ENCODE measurements at places on chromosomes 7 and 10. TPM values are rescaled to one million over a fixed set of nuclear protein-coding genes. Genes with fewer than 3 reads are reported as not detected.

PRKAG2 gene
- total RNA-seq = 11.2 TPM

TEX36 gene
- total RNA-seq = not detected

CDK6 gene
- total RNA-seq = 5.6 TPM

PTF1A gene
- not detected for total RNA-seq

MYL10 gene
- not detected for total RNA-seq

DNA sequence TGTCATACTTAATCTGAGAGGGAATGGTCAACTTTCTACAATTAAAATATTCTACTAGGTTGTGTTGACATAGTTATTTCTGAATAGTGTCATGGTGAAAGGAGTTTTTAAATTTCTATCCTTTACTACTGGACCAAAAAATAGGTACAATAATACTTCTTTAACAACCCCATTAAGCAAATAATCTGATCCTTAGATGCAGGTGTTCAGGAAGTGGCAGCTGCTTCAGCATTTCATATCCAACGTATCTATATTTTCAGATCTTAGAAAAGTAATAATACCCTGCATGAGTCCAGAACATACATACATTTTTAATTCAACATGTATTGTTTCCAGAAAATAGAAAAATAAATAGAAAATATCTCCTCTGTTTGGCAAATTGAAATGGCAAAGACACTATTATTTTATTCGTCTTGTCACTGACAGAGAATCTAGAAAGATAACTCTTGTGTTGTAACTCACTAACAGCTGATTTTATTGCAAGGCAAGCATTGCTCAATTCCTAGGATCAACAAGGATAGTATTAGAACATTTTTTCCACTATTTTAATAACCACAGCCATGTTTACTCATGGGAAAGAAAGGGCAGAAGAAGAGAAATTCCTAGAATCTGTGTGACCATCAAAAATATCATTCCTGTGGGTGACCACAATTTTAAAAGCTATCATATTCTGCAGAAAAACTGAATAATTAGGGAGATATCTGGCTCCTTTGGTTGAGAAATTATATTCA is 159.3 kb upstream of the CNTNAP2 start:
- DNase-seq = no peak

GRCh38 chr10:130180416-130180815 is 44.2 kb downstream of the GLRX3 start:
- DNase-seq = no peak

DNA sequence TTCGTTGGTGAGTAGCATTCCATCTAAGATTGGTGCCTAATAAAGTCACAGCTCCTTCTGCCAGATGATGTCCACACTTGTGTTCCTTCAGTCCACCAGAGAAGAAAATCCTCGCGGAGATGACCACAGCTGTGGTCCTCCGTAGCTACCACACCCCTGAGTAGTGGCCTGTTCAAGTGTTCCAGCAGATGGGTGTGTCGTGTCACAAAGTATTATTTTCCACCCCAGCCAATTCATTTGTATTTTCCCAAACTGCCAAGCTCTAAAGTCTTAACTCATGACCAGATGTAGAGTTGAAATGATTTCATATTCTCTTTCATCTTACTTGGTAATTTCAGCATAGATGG is 251.3 kb upstream of the TCF7L2 start:
- DNase-seq = no peak

DNA sequence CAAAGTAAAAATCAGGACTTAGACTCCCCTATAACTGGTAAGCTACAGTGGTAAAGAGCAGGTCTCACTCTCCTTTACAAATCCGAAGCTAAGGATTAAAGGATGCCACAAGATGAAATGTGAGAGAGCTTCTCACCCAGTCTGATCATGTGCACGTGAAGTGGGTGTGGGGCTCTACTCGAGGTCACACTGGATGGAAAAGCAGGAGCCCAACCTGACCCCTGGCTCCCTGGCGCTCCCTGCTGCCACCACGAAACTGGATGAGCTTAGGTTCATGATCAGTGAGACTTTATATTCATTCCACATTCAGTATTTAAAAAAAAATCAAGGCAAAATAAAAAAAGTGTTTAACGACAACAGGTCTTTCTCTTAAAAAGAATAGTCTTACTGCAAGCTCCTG is 21.7 kb upstream of the FOXI2 start:
- no peak for DNase-seq

DNA sequence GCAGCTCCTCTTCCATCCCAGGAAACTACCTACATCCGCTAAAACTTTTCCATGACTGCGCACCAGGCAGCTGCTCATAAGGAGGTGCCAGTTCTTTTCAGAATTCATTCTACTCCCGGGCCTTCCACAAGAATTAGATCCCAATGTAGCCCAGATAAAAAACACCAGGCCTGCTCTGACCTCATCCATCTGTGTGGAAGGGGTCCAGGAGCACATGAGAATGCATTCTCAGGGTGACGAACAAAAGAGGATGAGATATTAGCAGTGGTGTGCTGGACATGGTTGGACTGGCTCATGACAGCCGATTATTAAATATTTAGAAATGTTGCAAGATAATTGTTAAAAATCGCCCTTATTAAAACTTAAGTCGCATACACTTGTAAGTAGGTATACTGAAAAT is 43.2 kb upstream of the STEAP1B start:
- DNase-seq = no peak

- DNase-seq = no peak
These were observed 80.1 kb upstream of the FAM133B start for GRCh38 chr7:92670204-92670851.

DNA sequence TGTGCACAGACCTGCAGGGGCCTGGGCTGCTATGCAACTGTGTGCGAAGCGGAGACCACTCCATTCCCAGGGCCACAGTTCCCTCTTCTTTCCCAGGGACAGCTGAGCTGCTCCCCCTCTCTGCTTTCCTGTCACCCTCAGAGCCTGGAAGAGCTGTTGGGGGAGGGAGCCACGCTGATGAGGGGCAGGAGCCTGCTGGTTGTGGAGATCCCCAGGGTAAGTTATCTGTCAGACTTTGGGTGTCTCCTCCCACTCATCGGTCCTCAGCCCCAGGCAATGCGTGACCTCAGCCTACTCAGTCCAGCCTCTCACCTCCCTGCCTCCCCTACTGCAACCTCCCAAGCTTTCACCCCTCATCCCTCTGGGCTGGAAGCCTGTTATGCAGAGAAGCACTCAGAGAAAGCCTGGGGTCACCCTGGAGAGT is 53.5 kb downstream of the ZNF467 start:
- DNase-seq = no peak

- DNase-seq = no peak
These were observed 1.4 kb upstream of the FAM204A start for GRCh38 chr10:118343549-118343948.

- no peak for DNase-seq
These were observed 45.2 kb upstream of the CAV2 start for GRCh38 chr7:116454377-116454776.

DNA sequence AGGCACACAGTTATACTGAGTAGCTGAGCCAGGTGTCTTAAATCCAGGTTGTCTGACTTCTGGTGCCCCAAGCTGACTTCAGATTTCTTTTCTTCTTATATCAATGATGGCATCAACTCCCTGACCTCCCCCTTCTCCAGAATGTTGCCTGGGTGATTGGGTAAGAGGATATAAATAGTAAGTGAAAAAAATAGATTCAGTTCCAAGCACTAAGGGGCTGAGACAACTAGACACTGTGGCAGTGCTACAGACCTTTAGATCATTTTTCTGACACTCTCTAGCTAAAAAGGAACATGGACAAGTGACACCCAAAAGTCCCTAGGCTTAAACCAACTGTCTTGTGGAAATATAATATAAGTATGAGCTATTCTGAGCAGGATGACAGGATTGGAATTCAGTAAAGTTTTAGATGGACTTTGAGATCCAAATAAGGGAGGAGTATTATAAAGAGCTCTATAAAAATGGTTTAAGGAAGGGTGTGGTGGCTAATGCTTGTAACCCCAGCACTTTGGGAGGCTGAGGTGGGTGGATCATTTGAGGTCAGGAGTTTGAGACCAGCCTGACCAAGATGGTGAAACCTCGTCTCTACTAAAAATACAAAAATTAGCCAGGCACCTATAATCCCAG is 589.1 kb upstream of the GALNT17 start:
- no peak for DNase-seq

DNA sequence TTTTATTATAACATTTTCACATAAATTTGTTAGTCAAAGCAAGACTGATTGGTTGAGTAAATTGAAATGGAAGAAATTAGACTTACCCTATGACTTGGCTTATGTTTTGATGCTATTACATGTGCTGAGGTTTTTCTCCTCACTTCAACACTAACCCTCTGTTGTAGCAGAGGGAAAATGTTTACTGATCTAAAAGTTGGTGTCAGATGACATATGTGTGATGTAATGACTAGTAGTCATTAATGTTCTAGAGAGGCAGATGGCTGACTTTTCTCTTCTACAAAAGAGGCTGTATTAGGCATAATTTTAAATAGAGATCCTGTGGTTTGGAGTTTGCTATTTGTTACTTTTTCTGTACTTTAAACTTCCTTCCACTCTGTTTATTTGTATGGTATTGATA is 266.0 kb downstream of the BBS9 start:
- no peak for DNase-seq

Measured in psoas muscle (tissue), 8 donors.